ENCODE measurements at places on chromosomes 2 and 18.

DNA sequence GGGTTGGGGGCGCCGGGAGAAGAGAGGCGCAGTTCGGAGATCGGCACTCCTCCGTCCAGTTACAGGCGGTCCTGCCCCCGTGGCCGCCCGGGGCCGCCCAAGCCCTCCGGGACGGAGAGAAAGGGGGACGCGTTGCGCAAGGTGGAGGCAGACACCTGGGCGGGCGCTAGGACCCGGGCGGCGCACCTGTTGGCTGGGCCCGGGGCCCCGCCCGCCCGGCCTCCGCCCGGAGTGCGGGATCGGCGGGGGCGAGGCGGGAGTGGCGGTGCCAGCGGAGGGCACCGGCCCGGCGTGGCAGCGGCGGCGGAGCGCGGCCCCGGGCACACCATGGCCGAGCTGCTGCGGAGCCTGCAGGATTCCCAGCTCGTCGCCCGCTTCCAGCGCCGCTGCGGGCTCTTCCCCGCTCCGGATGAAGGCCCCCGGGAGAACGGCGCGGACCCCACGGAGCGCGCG, at the start of gene SGPP2:
SGPP2 (plus strand) TSS at position 268 of the 453 bp plus-strand sequence; CDS start at position 328, 60 bp downstream.
- no peak for DNase-seq

DNA sequence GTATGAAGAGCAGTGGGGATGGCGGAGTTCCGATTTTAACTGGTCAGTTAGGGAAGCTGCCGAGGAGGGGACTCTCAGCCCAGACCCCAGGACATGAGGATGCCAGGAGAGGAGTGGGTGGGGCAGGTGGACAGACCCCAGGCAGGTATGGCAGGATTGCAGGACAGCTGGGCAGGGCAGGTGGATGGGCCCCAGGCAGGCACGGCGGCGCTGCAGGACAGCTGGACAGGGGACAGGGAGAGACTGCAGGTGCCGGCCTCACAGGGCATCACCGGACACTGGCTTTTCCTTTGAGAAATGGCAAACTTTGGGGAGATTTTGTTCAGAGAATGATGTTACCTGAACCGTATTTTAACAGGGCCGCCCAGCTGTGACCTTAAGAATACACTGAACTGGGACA, 127.7 kb downstream of the SNTG2 start:
- DNase-seq: no peak

- no peak for DNase-seq
Measured at GRCh38 chr2:39625193-39625926, 40.4 kb upstream of the TMEM178A start.

- no peak for DNase-seq
Measured at GRCh38 chr18:6056171-6056910, 161.0 kb upstream of the TMEM200C start.

- DNase-seq: no peak
Measured at GRCh38 chr18:36761186-36761698, 67.6 kb downstream of the TPGS2 start.

- peak; percentile 24 for DNase-seq
Measured at GRCh38 chr18:59238385-59238784, 18.4 kb downstream of the GRP start.

DNA sequence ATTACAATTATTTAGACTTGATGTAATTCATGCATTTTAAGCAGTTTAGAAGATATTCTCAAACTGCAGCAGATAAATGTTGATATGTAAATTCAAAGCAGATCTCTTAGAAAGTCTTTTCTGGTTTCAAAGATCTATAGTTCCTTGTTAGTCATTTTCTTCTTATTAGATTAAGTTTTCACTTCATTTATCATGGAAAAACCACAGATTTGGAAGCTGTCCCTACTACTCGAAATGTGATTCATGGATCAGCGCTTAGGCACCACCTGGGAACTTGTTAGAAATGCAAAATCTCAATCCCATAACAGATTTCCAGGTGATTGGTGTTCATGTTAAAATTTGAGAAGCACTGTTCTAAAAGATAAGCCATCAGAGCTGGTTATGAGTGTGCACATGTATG, 92.8 kb upstream of the CDH2 start:
- no peak for DNase-seq

DNA sequence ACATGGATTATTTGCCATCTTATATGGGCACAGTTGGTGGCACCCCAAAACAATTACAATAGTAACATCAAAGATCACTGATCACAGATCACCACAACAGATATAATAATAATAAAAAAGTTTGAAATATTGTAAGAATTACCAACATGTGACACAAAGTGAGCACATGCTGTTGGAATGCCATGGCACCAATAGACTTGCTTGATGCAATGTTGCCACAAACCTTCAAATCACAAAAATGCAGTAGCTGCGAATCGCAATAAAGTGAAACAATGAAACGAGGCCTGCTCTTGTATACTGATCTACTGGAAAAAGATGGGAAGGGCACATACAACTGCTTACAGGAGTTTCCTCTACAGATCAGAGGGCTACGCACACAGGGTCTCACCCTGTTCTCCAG, 32.2 kb upstream of the AMMECR1L start:
- DNase-seq: no peak

DNA sequence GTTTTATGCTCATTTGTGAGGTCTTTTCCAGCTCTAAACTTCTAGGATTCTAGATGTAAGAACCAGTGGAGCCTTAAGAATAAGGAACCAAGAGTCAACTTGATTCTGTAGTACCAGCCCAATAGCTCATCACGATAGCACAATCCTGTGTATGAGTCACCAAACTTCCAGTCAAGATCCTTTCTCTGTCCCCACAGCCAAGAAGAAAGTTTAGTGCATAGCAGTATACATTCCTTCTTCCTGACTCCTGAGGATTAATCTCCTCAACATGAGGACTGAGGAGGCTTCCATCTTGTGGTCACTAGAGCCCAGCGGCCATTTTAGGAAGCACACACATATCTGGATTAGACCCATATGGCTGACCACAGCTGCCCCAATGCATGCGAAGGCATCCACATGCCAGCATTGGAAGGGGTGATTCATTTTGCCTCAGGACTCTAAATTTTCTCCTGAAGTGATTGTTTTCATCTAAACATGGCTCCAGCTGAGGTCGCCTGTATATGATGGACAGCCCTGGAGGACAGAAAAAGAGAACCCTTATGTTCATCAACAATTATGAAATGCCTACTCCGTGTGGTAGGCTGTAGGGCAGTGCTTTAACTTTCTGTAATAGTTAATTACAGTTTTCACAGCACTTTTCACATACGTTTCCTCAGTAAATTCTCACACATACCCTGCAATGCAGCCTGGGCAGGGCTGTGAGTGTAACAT, 53.5 kb downstream of the RASGRP3 start:
- DNase-seq: no peak

DNA sequence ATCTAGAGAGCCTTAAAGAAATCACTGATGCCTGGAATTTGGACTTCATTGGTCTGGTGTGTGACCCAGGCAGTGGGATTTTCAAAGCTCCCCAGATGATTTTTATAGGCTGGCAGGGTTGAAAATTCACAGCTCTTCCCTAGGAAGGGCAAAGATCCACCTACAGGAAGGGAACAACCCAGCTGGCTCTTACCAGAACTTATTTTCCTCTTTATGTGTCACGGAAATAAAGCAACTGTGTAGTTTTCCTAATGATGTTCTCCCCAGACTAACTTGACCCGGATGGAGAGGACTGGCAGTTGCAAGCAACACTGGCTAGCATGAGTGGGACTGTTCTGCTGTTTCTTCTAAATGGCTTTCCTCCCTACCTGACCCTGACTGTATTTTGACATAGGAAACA, 235.6 kb downstream of the ALPK2 start:
- DNase-seq: no peak

GRCh38 chr2:199485732-199486335, 28.1 kb upstream of the SATB2 start:
- no peak for DNase-seq

DNA sequence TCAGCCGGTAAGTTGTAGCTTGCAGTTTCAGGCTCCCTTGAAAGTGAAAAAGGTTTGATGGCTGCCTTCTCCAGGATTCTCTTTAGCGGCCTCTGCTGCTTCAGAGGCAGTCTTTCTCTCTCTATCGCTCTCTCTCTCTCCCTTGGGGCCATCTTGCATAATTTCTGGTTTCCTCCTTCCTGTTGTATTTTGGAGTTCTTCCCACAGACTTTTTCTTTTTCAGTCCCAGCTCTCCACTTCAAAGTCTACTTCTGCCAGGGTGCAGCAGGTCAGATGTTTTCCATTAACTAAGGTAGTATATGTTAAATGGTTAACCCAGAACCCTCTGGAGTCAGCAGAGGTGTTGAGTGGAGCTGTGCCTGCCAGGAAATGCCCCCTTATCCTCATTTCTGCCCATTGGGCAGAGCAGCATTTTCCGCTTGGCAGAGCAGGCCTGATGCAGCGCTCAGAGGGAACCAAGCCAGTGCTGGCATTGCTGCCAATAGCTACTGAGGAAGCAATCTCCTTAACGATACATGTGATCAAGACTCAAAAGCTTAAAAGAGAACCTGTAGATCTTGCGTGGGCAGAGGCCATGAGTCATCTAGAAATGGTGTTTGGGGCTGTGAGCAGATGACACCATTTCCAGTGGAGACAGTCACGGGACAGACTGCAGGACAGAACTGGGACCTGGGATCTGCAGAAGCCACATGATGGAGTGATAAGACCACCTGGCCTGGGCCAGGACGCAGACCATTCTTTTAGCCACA, 20.8 kb downstream of the DBI start:
- DNase-seq: peak; percentile 45

GRCh38 chr18:12253663-12254135, 462 bp upstream of the CIDEA start:
- no peak for DNase-seq

DNA sequence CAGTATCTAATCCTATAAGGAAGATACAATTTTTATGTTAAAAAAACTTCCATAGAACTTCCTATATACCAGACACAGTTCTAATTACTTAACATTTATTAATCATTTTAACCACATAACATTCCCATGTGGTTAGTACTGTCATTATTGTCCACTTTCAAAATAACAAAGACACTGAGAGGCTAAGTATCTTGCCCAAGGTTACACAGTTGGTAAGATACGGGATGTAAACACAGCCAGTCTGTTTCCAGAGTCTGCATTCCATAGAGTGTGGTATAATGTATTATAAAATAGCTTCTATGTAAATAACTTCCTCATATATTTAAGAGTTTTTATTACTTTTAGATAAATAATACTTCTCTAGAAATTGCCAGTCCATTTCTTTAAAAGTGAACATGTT, 383.3 kb upstream of the ETAA1 start:
- DNase-seq: no peak

DNA sequence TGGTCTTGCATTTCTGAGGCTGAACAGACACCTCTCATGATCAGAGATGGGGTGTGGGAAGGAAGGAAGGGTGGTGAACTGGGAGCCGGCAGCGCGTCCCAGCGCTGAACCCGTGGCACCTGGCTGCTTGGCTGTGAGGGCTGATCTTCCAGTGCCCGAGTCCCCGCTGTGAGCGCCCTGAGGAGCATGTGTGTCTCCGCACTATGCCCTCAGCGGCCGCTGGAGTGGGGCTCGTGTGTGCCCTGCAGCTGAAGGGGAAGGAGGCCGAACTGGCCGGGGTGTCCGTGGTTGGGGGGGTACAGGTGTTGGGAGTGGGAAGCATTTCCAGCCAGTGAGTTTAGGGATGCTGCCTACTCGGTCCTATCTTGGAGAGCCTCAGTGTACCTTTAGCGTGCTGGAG, 82.2 kb downstream of the LDLRAD4 start:
- no peak for DNase-seq

GRCh38 chr18:36442717-36443116, 145.2 kb downstream of the FHOD3 start:
- DNase-seq: no peak

GRCh38 chr2:169348321-169349024, 13.9 kb downstream of the LRP2 start:
- DNase-seq: no peak

DNA sequence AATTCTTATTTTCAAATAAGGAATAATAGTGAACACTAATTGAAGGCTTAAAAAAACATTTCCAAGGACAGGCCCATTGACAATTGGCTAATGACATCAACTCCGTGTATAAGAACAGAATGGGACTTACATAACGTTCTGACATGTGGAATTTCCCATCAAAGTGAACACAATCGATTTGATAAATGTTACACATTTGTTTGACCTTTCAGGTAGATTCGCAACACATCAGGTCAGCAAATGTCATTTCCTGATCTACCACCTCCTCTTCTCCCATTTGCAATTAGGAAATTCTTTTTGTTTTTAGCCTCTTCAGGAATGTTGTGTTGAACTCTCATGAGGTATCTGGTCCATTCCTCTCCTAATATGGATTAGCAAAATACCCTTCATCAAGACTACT, 292.9 kb upstream of the SLC14A2 start:
- DNase-seq: no peak

DNA sequence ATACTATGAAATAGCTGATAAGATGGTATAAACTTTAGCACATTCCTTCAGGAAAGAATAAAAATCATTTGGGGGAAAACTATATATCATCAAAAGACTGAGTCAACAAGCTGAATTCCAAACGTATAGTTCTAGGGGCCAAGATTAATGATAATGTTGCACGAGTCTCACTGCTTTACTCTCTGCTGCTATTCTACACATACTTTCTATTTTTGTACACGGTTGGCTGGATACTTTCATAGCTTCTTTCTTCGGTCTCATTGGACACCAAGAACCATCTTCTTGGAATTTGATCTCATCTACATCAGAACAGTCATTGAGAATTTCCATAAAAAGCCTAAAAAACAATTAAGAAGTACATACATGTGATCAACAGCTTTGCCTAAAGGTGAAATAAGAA, 72.7 kb upstream of the ST8SIA5 start:
- no peak for DNase-seq

GRCh38 chr2:233977296-233977837, 60.2 kb downstream of the TRPM8 start:
- no peak for DNase-seq

DNA sequence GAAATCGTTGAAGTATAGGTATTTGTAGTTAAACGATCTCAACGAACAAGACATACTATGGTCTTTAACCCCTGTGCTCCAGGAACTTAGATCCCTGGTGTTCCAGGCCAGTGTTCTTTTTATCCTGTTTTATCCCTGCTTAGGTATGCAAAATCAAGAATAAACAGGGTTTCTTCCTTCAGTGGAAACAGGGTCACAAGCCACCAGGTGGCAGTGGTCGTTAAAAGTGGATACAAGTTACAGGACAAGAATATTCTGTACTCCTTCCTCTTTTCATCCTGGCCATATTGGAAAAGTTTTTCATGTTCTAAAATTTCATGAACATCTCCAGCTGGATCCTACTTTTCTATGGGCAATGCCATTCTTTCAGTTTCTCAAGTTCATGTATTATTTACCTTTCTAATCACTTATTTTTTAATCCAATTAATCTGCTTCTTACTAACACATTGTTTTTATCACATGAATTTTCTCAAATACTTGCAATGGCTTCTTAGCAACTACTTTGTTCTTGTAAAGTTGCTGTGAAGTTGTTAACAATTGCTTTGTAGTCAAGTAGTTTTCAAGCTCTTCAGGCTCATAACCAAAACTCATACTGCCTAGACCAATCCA, 16.4 kb upstream of the HNMT start:
- peak; percentile 51 for DNase-seq

GRCh38 chr18:24976502-24976901, 375.5 kb downstream of the ZNF521 start:
- no peak for DNase-seq

Measured in NCI-H1092 (cell line).